MM.1S (cell line): ENCODE measurements at places on chromosomes 6 and 20.

DNA sequence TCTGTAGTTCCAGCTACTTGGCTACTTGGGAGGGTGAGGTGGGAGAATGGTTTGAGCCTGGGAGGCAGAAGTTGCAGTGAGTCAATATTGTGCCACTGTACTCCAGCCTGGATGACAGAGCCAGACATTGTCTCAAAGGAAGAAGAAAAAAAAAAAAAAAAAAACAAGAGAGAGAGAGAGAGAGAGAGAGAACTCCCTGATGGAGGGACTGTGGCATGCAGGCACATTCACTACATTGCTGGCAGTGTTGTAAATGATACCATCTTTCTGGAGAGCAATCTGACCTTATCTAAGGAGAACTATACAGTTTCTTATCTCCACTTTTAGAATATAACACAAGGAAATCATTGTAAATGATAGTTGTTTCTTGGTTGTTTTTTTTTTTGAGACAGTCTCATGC lies 85.1 kb downstream of the MDN1 start:
- DNase-seq: no peak

GRCh38 chr6:167588920-167589614 lies 237.6 kb upstream of the AFDN start:
- DNase-seq: no peak

GRCh38 chr20:1579488-1579887 lies 22.0 kb upstream of the SIRPD start:
- DNase-seq: no peak

- no peak for DNase-seq
Observed at GRCh38 chr20:36036688-36037087, 68.3 kb downstream of the CNBD2 start.

DNA sequence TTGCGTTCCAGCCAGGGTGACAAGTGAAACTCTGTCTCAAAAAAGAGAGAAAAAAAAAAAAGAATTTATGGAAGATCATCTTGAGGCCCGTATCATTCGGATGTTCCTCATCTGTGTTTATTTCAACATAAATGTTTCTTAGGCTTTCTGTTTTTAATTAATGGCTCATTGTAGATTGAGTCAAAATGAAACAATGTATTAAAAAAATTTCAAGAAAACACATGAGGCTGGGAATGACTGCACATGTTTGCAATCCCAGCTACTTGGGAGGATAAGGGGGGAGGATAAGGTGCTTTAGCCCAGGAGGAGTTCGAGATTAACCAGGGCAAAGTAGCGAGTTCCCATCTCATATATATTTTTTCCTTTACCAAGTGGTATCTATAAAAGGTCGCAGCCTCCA lies 47.3 kb downstream of the ITCH start:
- DNase-seq: no peak

DNA sequence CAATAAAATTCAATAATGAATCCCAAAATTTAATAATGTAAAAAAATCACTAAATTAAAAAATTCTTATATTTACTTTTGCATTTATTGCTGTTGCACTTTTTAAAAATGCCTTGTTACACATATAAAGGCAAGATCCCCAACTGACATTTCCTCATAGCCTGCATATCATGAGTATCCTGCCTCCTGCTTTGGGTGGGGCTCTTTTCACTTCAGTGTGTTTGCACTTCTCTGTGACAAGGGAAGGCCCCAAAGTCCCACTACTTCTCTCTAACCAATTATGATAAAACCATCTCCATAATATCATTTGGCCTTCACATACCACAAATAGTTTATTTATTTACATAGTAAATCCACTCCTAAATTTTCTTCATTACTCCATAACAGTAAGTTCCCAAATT lies 446.1 kb upstream of the MARCKS start:
- no peak for DNase-seq

DNA sequence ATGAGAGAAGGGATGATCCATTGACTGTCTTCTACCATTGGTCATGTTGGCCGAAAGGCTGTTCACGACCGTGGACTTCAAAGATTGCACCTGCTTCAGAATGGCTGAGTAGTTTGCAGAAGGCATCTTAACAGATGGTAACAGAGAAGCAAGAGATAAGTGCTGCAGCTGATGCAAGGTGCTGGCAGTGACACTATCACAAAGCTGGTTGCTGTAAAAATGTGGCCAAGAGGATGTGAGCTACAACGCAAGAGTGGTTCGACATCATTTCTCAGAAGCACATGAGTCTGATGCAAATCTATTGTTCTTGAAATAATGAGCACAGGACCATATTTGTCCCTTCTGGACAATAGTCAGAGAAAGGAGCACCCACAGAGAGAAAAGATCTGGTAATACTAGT lies 27.0 kb upstream of the ANKEF1 start:
- DNase-seq: no peak

DNA sequence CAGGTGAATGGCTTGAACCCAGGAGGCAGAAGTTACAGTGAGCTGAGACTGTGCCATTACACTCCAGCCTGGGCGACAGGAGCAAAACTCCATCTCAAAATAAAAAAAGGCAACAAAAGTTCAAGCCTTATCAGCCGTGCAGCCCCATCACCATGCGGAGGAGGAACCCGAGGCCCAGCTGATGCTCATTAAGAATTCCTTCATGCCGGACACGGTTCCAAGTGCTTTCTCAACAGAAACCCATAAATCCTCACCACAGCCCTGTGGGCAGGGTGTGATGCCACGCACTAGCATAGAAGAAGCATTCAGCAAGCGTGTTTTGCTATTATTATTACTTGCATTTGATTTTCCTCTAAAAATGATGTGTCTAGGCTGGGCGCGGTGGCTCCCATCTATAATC lies 56.3 kb downstream of the PREX1 start:
- DNase-seq: no peak

DNA sequence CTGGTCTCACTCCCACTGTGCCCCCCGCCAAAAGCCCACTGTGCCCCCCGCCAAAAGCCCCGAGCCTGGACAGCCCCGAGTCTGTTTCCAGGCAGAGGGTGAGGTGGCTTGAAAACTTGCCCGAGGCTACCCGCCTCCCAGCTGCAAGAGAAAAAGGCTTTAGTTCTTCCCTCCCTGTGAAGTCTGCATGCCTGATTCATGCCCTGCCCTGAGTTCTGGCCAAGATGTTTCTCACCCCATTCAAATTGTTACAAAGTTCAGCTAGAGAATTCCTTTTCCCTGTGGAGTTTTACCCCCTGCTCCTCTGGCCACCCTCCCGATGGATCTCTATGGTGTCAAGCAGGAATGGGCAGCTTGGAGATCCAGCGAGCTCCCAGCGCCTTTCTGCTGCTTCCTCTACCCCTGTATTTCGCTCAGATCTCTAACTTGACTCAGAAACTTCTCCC lies 298.8 kb upstream of the MAP3K7 start:
- no peak for DNase-seq

GRCh38 chr6:74805916-74806696 lies 399.7 kb downstream of the COL12A1 start:
- no peak for DNase-seq

DNA sequence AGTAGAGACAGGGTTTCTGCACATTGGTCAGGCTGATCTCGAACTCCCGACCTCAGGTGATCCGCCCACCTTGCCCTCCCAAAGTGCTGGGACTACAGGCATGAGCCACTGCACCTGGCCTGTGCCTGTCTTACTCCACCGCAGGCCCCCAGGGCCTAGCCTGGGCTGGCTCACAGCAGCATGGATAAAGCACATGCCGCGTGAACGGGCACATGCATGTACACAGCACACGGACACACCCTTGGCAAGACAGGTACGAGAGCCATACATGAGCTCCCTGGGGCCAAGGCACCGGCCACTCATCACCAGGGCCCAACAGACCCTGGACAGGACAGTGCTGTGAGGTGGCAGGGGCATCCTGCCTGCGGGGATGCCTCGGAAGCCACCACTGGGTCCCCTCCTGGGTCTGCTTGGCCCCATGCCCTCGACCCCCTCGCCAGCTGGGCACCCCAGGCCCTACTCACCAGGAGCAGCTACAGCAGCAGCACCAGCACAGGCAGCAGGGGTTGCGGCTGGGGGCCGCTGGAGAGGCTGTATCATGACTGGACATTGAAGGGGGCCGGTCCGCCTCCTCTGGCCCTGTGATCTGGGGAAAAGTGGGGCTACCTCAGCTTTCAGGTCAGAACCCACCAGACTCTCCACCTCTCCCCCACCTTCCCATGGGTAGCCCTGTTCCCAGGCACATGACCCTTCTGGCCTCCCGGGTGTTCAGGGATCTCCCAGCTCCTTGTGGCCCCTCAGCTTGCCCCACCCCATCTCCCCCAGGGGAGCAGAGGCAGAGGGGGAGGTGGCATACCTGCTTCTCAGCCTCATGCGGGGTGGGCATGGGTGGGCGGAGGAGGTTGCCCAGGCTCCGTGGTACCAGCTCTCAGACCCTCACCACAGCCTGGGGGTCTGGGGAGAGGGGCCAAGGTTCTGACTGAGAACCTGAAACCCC lies 3.0 kb downstream of the RGS19 start:
- no peak for DNase-seq

DNA sequence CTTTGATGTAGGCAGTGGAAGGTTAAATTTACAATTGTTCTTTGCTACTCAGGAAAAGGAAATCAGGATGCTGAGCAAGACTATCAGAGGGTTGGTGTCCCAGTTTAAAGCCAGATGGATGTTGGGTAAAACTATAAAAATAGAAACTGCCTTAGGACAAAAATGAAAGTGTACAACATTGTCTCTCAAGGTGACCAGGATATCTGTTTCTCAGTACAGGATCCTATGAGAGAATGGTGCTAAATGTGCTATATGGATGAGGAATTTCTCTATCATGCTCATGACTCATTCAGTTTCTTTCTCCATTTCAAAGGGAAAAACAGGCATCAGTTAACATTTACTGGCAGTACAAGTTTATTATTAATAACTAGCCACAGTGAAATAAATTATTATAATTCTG lies 534.2 kb upstream of the GJE1 start:
- no peak for DNase-seq

DNA sequence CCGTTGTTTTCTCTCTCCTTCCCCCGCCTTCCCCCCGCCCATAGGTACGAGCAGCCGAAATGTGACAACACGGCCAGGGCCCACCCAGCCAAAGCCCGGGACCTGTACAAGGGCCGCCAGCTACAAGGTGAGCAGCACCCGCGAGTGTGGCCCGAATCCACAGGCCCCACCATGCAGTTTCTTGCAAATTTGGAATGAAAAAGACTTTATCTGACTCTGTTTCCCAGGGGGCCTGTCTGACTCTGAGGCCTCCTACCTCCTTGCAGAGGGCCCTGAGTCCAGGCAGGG lies 167.1 kb downstream of the SMOC2 start:
- DNase-seq: no peak

DNA sequence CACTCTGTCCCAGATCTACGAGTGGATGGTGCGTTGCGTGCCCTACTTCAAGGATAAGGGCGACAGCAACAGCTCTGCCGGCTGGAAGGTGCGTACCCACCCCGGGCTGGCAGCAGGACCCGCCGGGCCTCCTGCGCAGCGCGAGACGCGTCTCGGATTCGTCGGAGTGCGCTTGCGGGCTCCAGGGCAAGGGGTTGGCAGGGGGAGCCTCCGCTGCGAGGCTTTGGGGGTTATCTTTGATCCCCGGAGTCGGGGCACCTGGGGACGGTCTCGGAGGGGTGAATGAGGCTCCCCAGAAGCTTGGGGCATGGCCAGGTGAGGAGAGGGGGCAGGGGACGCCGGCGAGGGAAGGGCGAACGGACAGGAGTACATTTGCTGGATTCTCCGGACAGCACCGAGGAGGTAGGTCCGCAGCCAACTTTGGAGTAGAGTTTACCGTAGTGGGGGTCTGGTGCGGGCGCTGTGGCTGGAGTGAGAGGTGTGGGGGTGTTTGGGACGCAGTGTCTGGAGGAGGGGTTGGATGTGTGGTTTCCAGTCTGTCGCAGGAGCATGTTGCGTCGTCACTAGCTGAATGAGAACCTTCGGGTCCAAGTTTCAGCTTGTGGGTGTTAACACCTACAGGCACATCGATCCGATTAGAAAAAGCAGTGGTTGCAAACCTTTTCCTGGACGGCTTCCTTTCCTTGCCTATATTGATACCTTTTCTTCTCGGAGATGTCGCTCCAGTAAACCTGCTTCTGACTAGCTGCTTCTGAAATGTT lies 1.2 kb downstream of the FOXO3 start:
- no peak for DNase-seq
